ENCODE measurements at places on chromosomes 4 and X. TPM values are rescaled to one million over a fixed set of nuclear protein-coding genes. Genes with fewer than 3 reads are reported as not detected.

The GPAT3 gene
- 1.0 TPM for total RNA-seq

GRCh38 chrX:17788956-17789562 is 51.8 kb downstream of the SCML1 start:
- H3K4me1 ChIP-seq = no peaks in the 10 kb centered on the region
- H3K36me3 ChIP-seq = no peaks in the 10 kb centered on the region
- H3K4me3 ChIP-seq = no peak overlapping the region

- DNase-seq = no peak
- H3K27me3 ChIP-seq = no peaks in the 10 kb centered on the region
- H3K36me3 ChIP-seq = no peaks in the 10 kb centered on the region
- H3K4me1 ChIP-seq = no peaks in the 10 kb centered on the region
- no peak overlapping the region for H3K27ac ChIP-seq
Measured at GRCh38 chr4:89172865-89173264, 61.5 kb downstream of the TIGD2 start.

- no peak overlapping the region for H3K27ac ChIP-seq
- H3K4me3 ChIP-seq = no peak overlapping the region
- H3K27me3 ChIP-seq = no peaks in the 10 kb centered on the region
- no peak for DNase-seq
- no peaks in the 10 kb centered on the region for H3K36me3 ChIP-seq
- H3K4me1 ChIP-seq = no peaks in the 10 kb centered on the region
Measured at GRCh38 chrX:23883737-23884354, 23.9 kb downstream of the APOO start.

The NSG1 gene
- not detected for total RNA-seq

The GYG2 gene
- not detected for total RNA-seq

The RBMXL3 gene
- not detected for total RNA-seq

DNA sequence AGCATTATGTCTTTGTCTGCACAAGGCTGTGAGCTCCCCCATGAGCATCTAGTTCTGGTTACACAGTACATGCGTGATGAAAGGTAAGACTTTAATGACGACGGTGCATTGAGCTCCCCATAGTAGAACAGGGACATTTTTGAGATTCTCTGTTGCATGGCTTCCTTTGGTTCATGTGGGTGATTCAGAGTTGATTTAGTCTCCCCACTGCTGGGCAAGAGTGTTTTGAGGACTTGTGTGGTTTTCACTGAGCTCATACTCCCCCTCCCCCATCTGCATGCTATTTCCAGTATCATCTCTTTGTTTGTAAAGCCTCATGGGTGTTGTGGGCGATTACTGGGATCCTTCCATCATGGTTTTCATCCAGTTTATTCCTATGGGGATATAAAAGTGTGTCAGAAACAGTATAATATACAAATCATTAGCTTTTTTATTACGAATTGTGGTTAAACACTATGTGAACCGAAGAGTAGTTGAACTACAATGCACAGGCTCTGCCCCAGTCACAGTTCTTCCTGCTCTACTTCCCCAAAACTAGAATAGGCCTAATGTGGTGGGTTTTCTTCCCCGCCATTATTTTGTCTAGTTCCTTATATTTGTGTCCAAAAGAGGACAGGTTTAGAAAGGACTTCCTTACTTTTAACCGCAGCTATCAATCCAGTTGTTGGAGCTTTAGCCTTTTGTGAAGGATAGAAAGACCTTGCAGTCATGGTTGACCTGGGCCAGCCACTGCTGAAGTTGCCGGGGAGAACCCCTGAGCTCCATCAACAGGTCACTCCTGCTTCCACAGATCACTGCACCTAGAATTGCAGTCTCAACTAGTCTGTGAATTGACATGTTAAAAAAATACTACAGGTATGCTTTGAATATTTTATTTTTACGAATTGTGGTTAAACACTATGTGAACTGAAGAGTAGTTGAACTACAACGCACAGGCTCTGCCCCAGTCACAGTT is 30.4 kb downstream of the KIT start:
- peak overlapping the region; percentile 16 for H3K4me3 ChIP-seq
- DNase-seq = peak; percentile 66
- H3K36me3 ChIP-seq = no peaks in the 10 kb centered on the region

- no peak overlapping the region for H3K4me3 ChIP-seq
- no peak overlapping the region for H3K27ac ChIP-seq
- no peaks in the 10 kb centered on the region for H3K4me1 ChIP-seq
- H3K27me3 ChIP-seq = no peaks in the 10 kb centered on the region
- no peak for DNase-seq
Measured at GRCh38 chr4:51925307-51925706, 82.4 kb downstream of the DCUN1D4 start.

- no peaks in the 10 kb centered on the region for H3K27me3 ChIP-seq
- DNase-seq = no peak
- no peaks in the 10 kb centered on the region for H3K36me3 ChIP-seq
Measured at GRCh38 chr4:168162604-168163003, 70.3 kb downstream of the ANXA10 start.

DNA sequence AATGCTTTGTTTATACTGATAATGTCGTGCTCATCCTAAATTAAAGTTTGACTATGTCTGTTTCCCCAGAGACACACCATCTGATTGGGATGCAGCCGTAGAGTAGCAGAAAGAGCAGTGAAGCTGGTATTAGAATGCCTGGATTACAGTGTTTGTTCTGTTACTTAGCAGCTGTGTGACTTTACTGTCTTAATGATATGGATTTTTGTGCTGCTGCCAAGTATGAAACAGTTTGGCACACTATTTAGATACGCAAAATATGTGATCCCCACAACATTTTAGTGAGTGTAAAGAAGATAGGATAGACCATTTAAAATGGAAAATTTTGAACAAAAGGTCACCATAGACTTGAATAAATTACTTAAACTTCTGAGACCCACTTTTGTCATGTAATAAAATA is 1.2 kb upstream of the CHIC1 start:
- H3K36me3 ChIP-seq = no peaks in the 10 kb centered on the region
- H3K4me1 ChIP-seq = peaks cover 13% of the 10 kb centered on the region
- H3K27me3 ChIP-seq = no peaks in the 10 kb centered on the region
- H3K4me3 ChIP-seq = no peak overlapping the region

- no peaks in the 10 kb centered on the region for H3K4me1 ChIP-seq
- no peaks in the 10 kb centered on the region for H3K36me3 ChIP-seq
- H3K27ac ChIP-seq = no peak overlapping the region
- no peak for DNase-seq
- no peaks in the 10 kb centered on the region for H3K27me3 ChIP-seq
Measured at GRCh38 chrX:10932842-10933440, 178.2 kb upstream of the HCCS start.

- no peaks in the 10 kb centered on the region for H3K4me1 ChIP-seq
- H3K27me3 ChIP-seq = no peaks in the 10 kb centered on the region
- DNase-seq = no peak
- no peak overlapping the region for H3K4me3 ChIP-seq
- H3K36me3 ChIP-seq = no peaks in the 10 kb centered on the region
Measured at GRCh38 chr4:53943345-53944085, 120.9 kb downstream of the CHIC2 start.

GRCh38 chr4:71473541-71474240 is 134.9 kb downstream of the SLC4A4 start:
- no peaks in the 10 kb centered on the region for H3K27me3 ChIP-seq
- H3K4me3 ChIP-seq = no peak overlapping the region
- H3K4me1 ChIP-seq = no peaks in the 10 kb centered on the region
- DNase-seq = no peak

- no peak for DNase-seq
- no peaks in the 10 kb centered on the region for H3K36me3 ChIP-seq
- no peak overlapping the region for H3K4me3 ChIP-seq
Measured at GRCh38 chrX:8783714-8784098, 17.5 kb downstream of the FAM9A start.

The CT45A7 gene
- not detected for total RNA-seq

GRCh38 chr4:35106091-35106734 is 1138.1 kb downstream of the ARAP2 start:
- no peak overlapping the region for H3K4me3 ChIP-seq
- H3K27me3 ChIP-seq = no peaks in the 10 kb centered on the region
- H3K4me1 ChIP-seq = no peaks in the 10 kb centered on the region
- no peak overlapping the region for H3K27ac ChIP-seq

GRCh38 chrX:138996268-138996667 is 284.8 kb upstream of the FGF13 start:
- H3K4me3 ChIP-seq = no peak overlapping the region
- no peak for DNase-seq
- H3K4me1 ChIP-seq = no peaks in the 10 kb centered on the region
- no peak overlapping the region for H3K27ac ChIP-seq
- H3K36me3 ChIP-seq = no peaks in the 10 kb centered on the region

DNA sequence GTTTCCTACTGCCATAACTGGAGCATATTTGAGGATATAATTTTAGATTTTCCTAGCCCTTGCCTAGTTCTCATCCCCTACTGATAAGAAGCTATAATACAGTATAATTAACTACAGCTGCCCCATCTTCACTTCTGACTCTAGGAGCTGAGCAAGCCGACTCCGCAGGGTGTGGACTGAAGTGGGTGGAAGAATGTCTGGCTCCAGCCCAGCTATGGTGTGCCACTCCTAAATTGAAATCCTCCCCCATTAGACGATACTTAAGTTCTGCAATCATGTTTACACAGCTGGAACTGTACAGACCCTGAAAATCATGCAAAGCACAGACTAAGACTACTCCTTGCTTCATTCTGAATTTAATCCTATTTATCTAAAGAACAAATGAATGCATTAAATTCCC is 93.1 kb downstream of the PCDH19 start:
- H3K4me1 ChIP-seq = no peaks in the 10 kb centered on the region
- no peaks in the 10 kb centered on the region for H3K36me3 ChIP-seq
- H3K27ac ChIP-seq = no peak overlapping the region
- H3K27me3 ChIP-seq = no peaks in the 10 kb centered on the region

DNA sequence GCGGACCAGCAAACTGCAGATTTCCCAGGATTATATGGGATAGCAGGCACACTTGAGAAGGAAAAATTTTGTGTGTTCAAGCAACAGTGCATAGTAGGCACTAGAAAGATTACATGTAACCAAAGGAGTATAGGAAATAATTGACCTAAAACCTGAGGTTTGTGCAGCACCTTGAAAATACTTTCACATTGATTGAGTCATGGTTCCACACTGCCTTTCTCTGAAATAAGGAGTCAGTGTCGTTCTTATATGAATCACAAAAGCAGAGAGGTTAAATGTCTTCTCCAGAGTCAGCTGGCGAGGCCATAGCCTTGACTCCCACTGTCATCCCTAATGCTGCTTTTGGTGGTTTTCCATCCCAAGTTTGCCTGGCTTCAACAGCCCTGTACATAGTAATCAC is 138.9 kb downstream of the SOWAHB start:
- H3K27ac ChIP-seq = no peak overlapping the region
- no peaks in the 10 kb centered on the region for H3K27me3 ChIP-seq
- H3K4me1 ChIP-seq = no peaks in the 10 kb centered on the region
- H3K36me3 ChIP-seq = no peaks in the 10 kb centered on the region
- no peak overlapping the region for H3K4me3 ChIP-seq

The NDP gene
- total RNA-seq = not detected

The GC gene
- total RNA-seq = not detected

DNA sequence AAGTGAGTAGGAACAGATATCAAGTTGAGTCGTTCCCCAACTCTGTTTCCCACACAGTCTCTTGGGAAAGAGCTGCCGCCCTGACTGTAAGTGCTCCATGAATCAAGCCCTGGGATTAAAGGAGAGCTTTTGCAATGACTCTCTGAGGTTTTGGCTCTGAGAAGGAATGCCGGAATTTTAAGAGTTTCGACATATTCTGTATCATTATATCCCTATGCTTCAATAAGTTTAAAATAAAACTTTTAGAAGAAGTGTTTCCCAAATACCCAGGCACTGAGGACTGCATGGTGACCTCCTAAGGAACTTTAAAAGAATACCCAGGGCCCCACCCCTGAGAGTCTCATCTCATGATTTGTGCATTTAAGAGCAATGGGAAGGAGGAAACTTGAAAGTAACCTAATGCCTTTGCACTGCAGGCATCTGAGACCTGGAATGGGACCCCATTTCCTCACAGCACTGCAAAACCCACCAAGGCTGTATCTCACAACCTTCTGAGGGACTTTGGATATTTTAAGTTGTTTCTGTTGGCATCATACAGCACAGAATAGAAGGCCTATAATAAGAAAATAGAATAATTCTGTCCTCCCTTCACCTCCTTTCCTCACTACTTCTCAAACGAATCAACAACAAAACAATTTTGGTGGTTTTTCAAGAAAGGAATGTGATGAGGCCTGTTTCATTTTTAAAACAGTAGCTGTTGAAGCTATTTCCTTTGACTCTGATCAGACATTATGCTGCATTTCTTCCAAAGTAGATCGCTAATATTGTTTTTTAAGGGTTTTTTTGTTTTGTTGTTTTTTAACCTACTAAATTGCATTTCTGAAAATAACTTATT is 121.2 kb downstream of the GASK1B start:
- no peaks in the 10 kb centered on the region for H3K36me3 ChIP-seq
- no peaks in the 10 kb centered on the region for H3K4me1 ChIP-seq
- H3K4me3 ChIP-seq = no peak overlapping the region

GRCh38 chrX:133746593-133746992 is 238.8 kb downstream of the GPC3 start:
- no peak overlapping the region for H3K4me3 ChIP-seq
- no peak overlapping the region for H3K27ac ChIP-seq
- H3K36me3 ChIP-seq = no peaks in the 10 kb centered on the region
- no peak for DNase-seq
- no peaks in the 10 kb centered on the region for H3K4me1 ChIP-seq
